ENCODE measurements at places on chromosomes 3 and 15.
A peak's percentile ranks its signal among the peaks of the same experiment; 100 is the strongest.

DNA sequence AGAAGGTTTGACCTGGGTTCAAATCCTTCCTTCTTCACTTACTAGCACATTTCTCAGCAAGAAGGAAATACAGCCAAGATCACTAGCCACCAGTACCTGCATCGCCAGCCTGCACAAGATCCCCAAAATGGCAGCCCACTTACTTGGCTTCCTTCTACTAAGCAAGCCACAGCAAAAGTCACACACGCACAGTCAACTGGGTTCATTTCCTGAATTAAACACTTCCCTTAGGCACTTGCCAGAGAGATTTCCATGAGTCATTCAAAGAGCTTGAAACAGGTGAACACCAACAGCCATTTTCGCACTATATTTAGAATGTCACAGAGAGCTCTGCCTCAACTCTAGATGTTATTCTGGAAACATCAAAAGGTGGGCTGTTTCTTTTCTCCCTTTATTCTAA lies 42.6 kb downstream of the MGLL start:
- peak; percentile 22 for DNase-seq

GRCh38 chr15:90650117-90650955 lies 66.8 kb upstream of the BLM start:
- no peak for DNase-seq

- DNase-seq = no peak
Observed at GRCh38 chr15:66943456-66944095, 121.8 kb upstream of the SMAD3 start.

- DNase-seq = no peak
Observed at GRCh38 chr3:72959336-72959735, 37.3 kb upstream of the PPP4R2 start.

DNA sequence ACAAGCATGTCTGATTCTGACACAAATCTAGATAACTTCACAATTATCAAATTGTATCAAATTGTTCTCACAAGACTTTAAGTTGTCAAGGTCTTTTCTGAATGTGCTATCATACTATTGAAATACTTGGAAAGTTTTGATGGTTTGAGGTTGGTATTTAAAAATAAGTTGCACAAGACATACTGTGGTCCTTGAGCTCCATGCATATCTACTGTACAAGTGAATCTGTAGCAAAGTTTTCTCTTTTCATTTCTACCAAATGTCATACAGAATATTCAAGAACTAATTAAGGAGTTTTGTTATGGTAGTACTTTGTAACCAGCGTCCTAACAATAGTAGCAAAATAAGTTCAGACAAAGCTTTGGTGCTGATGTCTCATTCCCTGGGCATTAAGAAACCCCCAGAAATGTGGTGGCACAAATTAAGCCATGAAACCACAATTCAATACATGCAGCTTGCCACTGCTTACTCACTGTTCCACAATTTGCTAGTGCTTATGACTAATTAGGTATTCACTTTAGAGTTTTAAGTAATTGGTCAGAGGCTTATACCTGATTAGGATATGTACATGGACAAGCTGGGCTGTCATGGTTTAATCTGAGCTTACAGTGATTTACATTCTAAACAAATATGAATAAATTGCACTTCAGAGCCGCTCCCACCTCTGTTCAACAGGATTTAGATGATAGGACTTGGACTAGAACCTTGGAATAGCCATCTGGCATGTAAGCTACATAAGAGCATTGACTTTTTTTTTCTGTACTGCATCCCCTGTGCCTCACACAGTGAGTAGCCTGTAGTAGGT lies 8.8 kb downstream of the TBC1D23 start:
- DNase-seq = peak; percentile 43

- DNase-seq = no peak
Observed at GRCh38 chr3:173711619-173712018, 314.1 kb downstream of the NLGN1 start.

- DNase-seq = no peak
Observed at GRCh38 chr3:164779816-164780215, 298.5 kb downstream of the SI start.

GRCh38 chr3:96000966-96001365 lies 813.4 kb upstream of the EPHA6 start:
- no peak for DNase-seq

GRCh38 chr15:100005013-100005412 lies 271.8 kb upstream of the LYSMD4 start:
- DNase-seq = no peak

GRCh38 chr3:172130717-172131050 lies 91.3 kb downstream of the FNDC3B start:
- no peak for DNase-seq

DNA sequence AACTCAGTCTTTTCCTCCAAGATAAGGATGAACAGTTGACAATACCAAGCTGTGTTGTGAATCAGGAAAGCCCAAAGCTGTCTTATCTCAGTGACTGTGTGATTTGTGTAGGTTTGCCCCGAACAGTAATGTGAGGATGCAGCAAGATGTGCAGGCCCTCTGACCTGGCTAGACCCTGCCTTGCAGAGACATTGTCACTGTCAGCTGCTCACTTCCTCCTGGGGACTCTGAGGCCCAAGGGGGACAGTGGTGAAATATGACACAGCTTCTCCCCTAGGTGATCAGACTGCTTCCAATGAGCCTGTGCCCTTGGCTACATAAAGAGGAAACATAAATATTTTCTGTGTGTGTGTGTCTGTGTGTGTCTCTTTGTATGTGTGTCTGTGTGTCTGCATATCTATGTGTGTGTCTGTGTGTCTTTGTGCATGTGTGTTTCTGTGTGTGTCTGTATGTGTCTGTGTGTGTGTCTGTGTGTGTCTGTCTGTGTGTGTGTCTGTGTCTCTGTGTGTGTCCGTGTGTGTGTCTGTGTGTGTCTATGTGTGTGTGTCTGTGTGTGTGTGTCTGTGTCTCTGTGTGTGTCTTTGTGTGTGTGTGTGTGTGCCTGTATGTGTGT lies 21.7 kb downstream of the LRRK1 start:
- DNase-seq = no peak

GRCh38 chr3:189297932-189298331 lies 126.2 kb downstream of the TPRG1 start:
- no peak for DNase-seq

GRCh38 chr15:63950911-63951481 lies 95.3 kb downstream of the DAPK2 start:
- DNase-seq = no peak

GRCh38 chr15:93670931-93671330 lies 560.4 kb upstream of the MCTP2 start:
- no peak for DNase-seq

GRCh38 chr15:67064607-67065530 lies 533 bp upstream of the SMAD3 start:
- DNase-seq = peak; percentile 53

DNA sequence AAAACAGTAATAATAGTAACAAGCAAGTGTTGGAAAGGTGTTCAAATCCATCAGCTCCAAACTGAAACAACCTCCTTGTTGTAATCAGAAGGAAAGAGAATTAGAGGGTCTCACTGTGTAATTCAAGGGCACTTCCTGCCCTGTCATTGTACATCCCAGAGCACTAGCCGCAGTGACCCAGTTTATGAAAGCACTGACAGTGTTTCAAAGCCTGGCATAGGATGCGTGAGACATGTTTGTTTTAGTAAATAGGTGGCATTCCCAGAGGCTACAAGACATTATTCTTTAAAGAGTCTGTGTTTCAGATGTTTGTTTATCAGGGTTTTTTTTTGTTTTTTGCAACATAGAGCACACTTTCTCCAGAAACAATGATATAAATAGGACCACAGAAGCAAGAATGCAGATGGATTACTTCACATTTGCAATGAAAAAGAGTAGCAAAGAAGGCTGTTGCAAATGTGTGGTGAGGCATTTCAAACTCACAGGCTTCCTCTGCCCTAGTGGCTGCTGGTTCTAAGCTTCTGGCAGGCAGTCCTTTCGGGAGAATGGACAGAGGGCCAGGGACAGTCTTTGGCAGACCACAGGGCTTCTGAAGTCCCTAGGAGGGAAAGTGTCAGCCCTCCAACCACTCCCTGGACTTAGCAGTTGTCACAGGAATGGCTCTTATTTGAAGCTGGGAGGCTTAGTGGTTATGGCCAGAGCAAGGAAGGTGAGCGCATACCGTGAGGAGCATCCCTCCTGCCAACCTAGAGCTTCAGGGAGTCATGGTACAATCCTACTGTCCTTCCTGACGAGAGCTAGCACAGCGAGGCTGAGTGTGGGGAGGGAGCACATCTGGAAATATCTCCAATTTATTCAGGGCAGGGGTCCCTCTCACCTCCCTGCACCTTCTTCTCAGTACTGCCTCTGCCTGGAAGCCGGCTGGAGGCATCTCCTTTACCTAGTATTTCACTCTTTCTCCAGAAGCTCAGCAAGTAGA lies 31.4 kb upstream of the TIPARP start:
- DNase-seq = no peak

DNA sequence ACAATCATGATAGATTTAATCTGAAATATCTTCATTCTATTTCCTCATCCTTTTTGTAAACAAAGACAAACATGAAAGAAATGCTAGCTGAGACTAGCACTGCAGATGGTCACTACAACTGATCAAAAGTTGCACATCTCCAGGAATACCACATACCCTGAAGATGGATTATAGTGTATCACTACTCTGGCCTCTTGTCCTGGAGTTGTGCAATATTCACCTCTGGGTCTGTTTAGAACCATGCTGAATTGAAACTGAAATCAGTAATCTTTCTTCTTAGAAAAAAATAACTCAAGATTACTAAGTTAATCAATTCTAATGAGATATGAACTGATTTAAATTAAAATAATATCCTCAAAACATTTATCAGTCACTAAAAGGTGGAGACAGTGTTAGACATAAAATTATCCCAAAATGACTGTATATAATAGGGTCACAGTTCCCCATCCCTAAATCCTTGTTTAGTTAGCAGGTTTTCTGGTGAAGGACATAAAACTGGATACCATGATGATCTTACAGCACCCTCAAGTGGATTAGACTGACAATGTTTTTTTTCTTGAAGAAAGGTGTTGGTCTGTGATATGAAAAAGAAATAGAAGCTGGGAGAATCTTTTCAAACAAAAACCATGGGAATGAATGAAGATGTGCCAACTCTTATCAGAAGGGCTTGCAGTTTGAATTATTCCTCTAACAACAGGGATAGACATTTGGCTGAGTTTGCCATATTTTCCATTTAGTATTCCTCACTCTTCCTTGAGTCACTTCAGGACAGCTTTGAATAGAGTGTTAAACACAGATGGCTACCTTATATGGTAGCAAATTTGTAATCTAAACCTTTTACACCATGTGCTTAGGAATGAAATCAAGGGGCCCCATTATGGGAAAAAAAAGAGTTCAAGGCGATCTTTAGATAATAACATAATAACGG lies 7.1 kb upstream of the TTC14 start:
- no peak for DNase-seq

GRCh38 chr3:129971351-129972052 lies 3.0 kb upstream of the TRH start:
- no peak for DNase-seq

DNA sequence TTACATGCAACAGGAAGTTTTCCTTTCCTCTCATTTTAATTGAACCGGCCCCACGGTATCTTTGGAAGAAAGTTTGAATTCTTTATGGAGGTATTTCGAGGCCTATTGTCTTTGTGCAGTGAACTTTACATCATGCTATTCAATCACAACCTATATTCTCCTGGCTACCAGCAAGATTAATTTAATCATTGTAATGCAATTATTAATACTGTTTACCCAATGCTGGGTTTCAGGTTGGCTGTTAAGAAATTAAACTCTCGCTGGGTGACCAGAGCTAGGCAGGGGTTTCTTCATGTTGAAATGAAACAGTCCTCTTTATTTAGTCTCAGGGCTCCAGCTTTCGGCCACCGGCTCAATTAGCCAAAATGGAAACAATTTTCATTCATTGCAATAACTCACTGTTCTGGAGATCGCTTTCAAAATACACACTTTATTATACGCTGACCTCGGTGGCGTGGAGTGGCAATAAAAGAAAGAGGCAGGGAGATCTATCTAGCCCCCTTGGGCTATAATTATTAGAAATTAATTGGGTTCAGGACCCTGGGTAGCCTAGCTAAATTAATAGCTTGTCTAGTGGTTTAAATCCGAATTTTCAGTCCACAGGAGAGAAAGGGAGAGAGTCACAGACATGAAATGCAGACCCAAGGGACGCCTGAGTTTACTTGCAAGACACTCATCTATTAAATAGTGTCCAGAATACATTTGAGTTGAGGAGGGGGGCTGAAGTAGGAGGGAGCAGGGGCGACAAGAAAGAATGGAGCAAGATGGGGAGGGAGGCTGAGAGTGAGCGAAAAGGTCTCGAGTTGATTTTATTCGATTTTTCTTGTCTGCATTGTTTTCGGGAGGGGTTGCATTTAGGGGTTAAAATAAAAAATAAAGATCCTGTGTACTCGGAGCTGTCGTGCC lies 3.9 kb upstream of the MECOM start:
- DNase-seq = no peak

DNA sequence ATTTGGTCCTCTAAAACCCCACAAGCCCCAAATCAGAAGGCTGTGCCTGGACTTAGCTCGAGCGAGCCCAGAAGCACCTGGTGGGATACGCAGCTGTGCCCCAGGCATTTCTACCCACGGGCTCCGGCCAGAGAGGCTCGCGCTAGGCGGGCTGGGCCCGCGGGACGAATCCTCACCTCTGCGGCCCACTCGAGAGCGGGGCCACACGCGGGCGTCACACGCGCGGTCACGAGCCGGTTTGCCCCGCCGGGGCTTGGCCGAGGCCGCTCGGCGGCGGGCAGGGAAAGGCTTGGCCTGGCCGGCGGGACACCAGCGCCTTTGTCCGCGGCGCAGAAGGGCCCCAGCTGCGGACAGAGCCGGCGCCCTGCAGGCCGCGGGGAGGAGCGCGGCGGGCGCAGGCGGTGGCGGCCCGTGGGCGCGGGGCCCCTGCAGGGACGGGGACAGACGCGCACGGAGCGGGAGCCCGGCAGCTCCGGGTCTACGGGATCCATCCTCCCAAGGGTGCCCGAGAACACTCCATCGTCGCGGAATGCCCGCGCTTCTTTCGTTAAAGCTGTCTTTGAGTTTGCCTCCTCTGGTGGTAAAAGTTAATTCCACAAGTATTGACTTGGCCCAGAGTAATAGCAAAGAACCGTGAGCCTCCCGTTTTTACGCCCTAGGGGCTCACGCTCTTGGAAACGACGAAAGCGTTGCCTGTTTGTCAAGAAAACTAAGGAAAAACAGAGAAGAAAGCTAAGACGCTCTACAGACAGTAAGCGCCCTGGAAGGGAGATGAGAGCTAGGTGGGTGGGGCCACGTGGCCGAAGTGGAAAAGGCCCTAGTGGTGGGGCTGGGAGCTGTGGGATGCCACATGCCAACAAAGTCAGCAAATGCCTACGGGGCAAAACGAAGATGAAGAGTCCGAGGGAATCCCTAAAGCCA lies 26.4 kb downstream of the TYRO3 start:
- peak; percentile 65 for DNase-seq
